ENCODE measurements at places on chromosomes 16 and 17.
A peak's percentile ranks its signal among the peaks of the same experiment; 100 is the strongest.

GRCh38 chr16:57823836-57824235, 21.5 kb upstream of the KIFC3 start:
- DNase-seq, result no peak

DNA sequence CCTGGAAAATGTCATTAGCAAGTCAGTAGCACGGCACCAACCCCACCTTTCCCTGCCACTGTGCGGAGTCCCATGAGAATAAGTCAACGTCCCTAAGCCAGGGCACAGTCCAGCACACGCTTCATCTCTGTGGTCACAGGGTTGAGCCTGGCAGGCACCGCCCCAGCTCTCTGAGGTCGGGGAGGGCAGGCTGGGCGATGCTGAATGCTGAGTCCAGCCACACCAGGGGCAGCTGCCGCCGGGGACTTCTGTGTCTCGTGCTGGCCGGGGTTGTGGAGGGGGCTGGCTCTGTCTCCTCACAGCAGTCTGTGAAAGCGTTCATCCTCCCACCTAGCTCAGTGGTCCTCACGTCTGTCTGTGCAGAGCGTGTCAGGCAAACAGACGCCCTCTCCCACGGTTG, 53.2 kb downstream of the BANP start:
- DNase-seq, result no peak

DNA sequence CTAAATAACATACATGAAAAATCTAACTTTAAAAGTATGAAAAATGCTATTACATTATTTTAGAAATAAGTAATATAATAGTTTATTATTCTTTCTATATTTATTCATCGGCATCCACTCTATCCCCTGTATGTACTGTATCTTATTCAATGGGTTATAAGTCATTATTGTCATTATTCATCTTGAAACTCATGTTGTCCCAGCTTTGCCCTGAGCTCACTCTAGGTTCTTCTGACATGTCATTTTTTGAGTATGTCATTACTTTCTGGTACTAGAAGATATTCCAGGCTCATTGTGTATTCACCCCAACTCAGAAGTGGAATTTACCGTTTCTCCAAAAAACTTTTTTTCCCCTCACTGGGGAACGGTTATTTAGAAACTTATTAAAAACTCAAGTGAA, 53.0 kb upstream of the MNT start:
- DNase-seq, result no peak

GRCh38 chr16:54318941-54319340, 32.4 kb upstream of the IRX3 start:
- no peak for DNase-seq

DNA sequence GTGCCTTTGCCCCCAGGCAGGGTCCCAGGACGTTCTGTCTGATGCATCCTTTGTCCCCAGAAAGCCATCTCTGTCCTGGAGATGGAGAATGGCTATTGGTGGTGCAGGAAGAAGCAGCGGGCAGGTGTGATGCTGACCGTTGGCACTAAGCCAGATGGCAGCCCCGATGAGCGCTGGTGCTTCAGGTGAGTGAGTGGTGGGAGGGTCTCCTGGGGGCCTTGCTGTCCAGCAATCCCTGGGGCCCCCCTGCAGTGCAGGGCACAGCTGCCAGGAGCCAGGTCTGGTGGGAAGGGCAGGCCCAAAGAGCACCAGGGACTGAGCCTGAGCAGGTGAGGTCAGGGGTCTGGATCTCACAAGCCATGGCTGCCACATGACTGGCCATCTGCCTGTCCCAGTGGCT, 18.1 kb downstream of the TRPV2 start:
- no peak for DNase-seq

DNA sequence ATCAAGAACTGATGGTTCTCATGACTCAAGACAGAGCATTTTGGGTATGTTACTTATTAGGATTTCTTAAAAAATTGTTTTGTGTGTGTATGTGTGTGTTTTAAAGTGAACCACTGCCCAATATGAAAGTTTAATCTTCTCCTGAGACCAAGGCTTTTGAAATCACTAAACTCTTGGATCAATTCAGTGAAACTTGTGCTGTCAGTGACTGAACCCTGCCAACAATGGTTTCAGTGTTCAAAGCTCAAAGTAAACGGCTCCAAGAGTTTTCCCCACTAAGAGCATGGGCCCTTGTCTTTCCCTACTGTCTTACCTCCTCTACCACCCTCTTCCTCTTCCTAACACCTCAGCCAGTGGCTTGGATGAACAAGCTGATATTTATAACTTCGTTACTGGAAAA, 22.0 kb downstream of the NFE2L1 start:
- no peak for DNase-seq

GRCh38 chr17:62725791-62726249, 82.3 kb downstream of the MARCHF10 start:
- DNase-seq, result peak; percentile 75

DNA sequence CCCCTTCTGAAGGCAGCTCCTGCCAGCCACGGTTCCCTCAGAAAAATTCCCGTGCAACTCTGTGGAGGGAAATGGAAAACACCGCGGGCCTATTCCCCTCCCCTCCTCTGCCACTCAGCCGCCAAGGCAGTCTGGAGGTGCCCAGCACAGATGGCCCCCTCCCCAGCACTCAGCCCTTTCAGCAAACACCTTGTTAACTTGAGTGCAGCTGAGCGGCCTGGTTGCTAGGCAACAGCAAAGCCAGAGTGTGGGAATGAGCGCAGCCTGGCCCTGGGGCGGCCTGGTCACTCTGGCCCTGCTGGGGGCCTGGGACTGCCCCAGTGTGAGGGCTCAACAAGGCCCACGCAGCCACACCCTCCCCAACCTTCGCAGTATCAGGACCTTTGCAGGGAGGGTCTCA, 32.8 kb downstream of the CACNA1G start:
- DNase-seq, result no peak

DNA sequence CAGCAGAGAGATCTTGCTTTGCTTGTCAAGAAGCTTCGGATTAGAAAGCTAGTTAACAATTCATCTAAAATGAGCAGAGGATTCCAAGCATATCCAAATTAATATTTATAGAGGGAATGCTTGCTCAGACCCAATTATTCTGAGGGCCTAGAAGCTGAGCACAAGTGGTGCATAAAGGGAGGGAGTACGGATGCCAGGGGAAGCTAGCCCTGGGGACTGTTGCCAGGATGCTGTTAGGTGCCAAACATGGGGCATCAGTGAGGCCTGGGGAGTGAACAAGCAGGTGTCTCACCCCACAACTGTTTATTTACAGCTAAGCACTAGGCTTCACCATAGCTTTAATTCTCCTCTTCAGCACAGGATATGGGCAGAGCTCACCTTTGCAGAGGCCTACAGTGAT, 684.1 kb upstream of the C16orf82 start:
- no peak for DNase-seq

DNA sequence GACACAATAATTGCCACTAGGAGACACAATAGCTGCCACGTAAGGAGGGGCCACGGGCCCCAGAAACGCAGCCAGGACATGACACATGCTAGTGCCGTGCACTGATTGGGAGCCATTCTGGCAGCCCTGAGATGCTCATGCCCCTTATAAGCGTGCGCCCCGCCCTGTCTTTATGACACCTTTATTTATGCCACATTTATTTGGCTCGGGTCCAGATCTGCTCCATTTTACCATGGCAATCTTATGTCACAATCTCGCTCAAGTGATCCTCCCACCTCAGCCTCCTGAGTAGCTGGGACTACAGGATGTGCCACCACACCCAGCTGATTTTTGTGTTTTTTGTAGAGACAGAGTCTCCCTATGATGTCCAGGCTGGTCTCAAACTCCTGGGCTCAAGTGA, 43.8 kb upstream of the NF1 start:
- DNase-seq, result no peak

DNA sequence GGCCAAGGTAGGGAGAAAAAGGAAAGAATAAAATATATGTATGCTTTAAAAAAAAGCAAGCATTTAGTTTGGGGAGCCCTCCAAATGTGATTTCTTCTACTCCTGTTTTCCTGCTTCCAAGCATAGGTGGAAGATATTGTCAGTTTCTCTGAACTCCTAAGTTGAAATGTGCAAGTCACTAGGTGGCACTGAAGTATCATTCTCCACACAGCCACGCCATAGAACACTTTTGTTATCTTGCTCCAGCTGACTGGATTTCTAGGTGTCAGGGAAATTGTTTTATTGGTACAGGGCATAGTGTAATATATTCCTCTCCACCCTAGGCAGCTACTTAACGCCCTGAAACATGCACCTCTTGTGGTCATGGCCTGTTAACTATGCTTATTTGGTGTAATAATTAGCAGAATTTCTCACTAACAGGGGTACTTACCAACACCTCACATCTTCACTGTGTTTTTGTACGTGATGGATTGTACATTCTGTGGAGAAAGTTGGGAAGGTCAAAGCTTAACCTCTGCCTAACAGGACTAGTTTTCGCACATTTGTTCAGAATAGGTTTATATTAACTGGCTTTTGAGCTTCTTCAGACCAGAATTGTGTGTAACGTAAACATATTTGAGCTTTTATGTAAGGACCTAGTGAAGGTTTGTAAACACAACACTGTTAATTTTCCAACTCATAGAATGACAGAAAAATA, 69.3 kb downstream of the FTO start:
- DNase-seq, result peak; percentile 47

DNA sequence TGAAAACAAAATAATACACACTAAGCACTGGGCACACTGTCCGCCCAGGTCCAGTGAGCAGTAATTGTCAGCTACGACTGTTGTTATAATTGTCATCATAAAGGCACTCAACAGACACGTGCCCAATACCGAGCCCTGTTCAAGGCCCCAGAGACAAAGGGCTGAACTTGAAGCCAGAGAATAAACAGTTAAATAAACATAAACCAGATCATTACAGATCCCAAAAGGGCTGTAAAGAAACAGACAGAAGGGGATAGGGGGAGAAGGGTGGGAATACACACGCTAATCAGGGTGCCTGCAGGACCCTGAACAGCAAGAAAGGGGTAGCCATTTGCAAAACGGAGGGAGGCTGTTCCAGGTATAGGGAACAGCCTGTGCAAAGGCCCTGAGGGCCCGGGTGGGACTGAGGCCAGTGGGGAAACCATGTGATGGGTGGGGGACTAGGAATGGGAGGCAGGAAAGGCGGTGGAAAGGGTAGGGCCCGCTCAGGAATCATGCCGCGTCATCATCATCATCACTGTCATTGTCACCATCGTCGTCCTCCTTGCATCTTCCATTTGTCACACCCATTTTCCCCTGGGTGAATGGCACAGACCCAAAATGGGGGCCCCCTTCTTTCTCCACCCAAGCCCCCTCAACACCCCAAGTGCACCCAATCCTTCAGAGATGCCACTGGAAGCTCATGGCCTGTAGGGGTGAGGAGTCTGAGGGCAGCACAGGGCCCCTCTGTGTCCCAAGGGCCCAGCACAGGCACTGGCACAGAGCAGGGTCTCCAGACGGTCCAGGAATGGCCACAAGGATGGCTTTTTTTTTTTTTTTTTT, 6.3 kb downstream of the CARHSP1 start:
- DNase-seq, result no peak

DNA sequence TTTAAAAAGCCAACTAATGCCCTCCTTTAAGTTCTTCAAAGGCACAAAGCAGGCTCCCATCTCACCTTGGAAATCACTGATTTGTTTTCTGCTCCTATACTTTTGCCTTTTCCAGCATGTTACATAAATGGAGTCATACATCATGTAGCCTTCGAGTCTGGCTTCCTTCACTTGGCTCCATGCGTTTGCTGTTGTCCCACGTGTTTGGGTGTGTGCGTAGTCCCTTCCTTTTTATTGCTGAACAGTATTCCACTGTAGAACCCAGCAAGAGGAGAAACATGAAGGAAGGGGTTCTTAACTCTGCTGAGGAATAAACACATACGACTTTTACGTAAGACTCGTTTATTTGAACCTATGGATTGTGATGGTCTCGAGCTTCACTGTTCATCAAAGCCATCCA, 82.0 kb downstream of the GPRC5B start:
- no peak for DNase-seq

GRCh38 chr16:23570992-23571632, 13.6 kb downstream of the UBFD1 start:
- DNase-seq, result peak; percentile 79

DNA sequence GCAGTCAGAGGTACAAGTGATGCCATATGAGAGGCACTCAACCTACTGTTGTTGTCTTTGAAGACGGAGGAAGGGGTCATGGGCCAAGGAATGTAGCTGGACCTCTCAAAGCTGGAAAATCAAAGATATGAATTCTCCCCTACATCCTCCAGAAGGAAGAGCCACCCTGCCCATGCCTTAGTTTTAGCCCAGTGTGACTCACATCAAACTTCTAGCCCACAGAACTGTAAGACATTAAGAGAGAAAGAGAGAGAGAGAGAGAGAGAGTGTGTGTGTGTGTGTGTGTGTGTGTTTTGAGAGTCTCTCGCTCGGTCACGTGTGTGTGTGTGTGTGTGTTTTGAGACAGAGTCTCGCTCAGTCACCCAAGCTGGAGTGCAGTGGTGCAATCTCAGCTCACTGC, 87.1 kb downstream of the STX8 start:
- DNase-seq, result no peak

GRCh38 chr17:58693751-58694150, 1.3 kb downstream of the RAD51C start:
- DNase-seq, result no peak

DNA sequence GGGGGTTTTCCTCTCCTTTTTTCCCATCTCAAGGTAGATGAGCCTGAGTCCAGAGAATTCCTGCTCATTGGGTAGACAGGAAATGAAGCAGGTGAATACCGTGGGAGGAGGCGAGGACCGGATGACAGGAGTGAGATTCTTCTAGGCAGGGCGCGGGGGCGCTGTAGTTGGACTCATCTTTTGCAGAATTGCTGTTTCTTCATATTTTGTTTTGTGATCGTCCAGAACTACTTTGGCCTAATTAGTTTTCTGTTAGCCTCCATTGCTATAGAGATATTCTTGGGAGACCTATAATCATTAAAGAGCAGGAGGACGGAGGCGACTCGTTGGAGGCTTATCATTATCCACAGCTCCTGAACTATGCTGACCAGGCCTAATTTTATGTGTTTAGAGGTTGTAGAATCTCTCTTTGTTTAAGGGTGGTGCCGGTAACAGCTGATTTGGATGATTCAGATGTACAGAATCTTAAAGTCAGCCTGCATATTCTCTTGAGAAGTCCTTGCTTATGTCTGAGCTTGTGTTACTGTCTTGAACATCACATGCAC, 650 bp downstream of the ATP6V0A1 start:
- DNase-seq, result no peak

DNA sequence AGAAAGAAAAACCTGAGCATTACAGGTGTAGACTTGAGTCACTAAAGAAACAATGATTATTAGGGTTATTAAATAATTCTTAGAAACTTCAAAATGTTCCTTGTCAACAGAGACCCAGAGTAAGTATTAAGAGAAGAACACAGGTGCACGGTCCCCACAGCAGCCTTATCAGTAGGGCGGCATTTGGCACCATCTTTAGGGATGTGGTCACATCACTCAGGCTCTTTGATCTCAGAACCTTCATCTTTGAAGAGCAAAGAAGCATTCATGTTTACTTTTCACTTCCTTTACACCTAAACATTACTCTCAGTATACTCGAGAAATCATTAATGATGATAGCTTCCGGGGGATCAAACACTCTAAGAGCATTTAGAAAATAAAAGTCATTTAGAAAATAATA, 928.7 kb downstream of the KCNJ2 start:
- no peak for DNase-seq

- DNase-seq, result no peak
Measured at GRCh38 chr16:22326771-22327445, 29.7 kb downstream of the POLR3E start.

- DNase-seq, result no peak
Measured at GRCh38 chr17:29216856-29217255, 29.8 kb upstream of the CRYBA1 start.

GRCh38 chr17:4375039-4375748, 8.7 kb upstream of the UBE2G1 start:
- DNase-seq, result peak; percentile 47
